ENCODE measurements at places on chromosomes 7 and 10. TPM values are rescaled to one million over a fixed set of nuclear protein-coding genes. Genes with fewer than 3 reads are reported as not detected.

Gene RNF32
- total RNA-seq = 1.2 TPM

Gene CXCL12
- 51.4 TPM for total RNA-seq

Gene NEUROD6
- total RNA-seq = not detected

Gene SH2B2
- 18.7 TPM for total RNA-seq

Gene CLCN1
- 0.33 TPM for total RNA-seq

Gene RPEL1
- not detected for total RNA-seq

Gene PITX3
- 0.54 TPM for total RNA-seq

Gene C7orf57
- 0.56 TPM for total RNA-seq

- H3K27me3 ChIP-seq = 0 out of 2 replicates have a peak, but pooled peaks cover 2% of the 10 kb centered on the region
- H3K4me3 ChIP-seq = no peak overlapping the region
- H3K27ac ChIP-seq = no peak overlapping the region
- no peak for DNase-seq
- no peaks in the 10 kb centered on the region for H3K36me3 ChIP-seq
These were observed 84.3 kb downstream of the ARHGAP22 start for GRCh38 chr10:48520594-48520993.

DNA sequence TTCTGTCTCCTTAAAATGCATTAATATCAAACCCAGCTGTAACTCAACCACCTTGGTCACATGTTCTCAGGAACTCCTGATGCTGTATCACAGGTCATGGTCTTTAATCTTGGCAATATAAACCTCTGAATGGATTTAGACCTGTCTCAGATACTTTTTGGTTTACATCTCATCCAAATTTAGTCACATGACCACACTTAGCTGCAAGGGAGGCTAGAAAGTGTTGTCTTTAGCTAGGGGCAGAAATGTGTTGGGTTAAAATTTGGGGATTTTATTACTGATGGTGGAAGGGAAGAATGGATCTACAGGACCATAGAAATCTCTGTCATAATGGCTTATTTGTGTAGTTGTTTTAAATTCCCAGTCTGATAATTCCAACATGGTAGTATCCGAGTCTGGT lies 29.6 kb upstream of the IL15RA start:
- no peak overlapping the region for H3K4me3 ChIP-seq
- H3K36me3 ChIP-seq = no peaks in the 10 kb centered on the region
- peaks cover 1% of the 10 kb centered on the region for H3K4me1 ChIP-seq
- H3K27me3 ChIP-seq = no peaks in the 10 kb centered on the region
- no peak for DNase-seq

DNA sequence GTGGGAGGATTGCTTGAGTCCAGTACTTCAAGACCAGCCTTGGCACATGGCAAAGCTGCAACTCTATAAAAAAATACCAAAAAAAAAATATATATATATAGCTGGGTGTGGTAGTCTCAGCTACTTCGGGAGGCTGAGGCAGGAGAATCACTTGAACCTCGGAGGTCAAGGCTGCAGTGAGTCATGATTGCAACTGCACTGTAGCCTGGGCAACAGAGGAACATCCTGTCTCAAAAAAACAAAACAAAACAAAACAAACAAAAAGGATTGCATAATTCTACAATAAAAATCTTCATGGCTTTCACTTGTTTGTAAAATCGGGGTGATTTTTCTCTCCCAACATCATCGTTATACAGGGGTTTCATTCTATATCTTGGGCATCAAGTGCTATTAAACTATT lies 35.1 kb downstream of the GUSB start:
- H3K36me3 ChIP-seq = no peaks in the 10 kb centered on the region
- no peak for DNase-seq
- no peaks in the 10 kb centered on the region for H3K4me1 ChIP-seq
- H3K4me3 ChIP-seq = no peak overlapping the region
- no peak overlapping the region for H3K27ac ChIP-seq
- H3K27me3 ChIP-seq = no peaks in the 10 kb centered on the region

DNA sequence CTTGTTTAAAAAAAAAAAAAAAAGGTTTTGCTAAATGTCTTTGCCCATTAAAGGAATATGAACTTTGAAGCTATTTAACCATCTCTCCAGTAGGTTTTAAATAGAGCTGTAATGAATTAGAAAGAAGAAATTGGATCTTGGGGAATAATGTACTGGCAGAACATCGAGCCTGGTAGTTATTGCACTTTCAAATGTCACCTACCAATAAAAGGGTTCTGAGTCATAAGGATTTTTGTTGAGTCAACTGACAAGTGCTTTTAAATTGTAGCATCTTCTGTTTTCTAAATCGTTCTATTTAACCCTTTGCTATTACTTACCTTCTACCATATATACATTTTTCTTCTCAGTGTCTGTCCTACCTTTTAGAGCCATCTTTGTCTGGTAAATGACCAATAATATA lies 10.7 kb downstream of the CUTC start:
- DNase-seq = no peak
- no peak overlapping the region for H3K27ac ChIP-seq
- H3K4me3 ChIP-seq = no peak overlapping the region
- no peaks in the 10 kb centered on the region for H3K27me3 ChIP-seq

DNA sequence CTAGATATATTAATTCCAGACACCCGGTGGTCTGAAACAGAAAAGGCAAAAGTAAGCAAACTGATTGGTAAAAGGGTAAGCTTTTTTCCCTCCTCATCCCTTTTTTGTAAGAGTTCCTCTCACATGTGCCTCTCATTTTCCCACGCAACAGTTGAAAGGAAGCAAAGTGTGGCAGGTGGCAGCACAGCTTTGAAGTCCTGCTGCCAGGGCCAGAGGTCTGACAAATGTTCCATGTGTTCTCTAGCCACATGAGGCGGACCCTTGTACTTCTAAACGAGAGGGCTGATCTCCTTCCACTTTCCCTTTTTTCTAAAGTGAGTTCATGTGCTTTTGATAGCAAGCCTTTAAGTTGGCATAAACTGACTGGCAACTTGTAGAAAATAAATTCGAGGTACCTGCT lies 217.5 kb downstream of the POLR1F start:
- H3K36me3 ChIP-seq = no peaks in the 10 kb centered on the region
- no peak overlapping the region for H3K4me3 ChIP-seq
- no peaks in the 10 kb centered on the region for H3K4me1 ChIP-seq
- no peak overlapping the region for H3K27ac ChIP-seq
- DNase-seq = no peak

- H3K27me3 ChIP-seq = no peaks in the 10 kb centered on the region
- H3K4me1 ChIP-seq = no peaks in the 10 kb centered on the region
- no peak for DNase-seq
- H3K36me3 ChIP-seq = no peaks in the 10 kb centered on the region
These were observed 74.6 kb downstream of the PAXIP1 start for GRCh38 chr7:154928136-154929005.

DNA sequence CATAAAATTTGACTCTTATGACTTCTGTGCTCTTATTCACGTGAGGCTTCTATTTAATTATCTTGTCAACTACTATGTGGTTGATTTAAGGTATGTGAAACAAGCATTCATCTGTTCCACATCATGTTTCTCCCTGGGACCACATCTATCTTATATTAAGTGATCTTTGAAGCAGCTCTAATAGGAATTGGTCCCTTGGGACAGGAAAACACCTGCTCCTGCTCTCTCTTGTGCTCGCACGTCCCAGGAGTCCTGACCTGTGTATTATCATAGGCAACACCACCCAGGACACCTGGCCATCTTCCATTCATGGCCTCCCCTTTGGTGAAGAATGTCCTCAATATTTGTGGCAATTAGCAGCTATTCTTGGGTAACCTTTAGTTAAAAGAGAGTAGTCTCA lies 269.2 kb downstream of the NRG3 start:
- H3K4me1 ChIP-seq = no peaks in the 10 kb centered on the region
- no peak for DNase-seq
- H3K4me3 ChIP-seq = no peak overlapping the region
- H3K27ac ChIP-seq = no peak overlapping the region

GRCh38 chr7:92685136-92686042 lies 95.2 kb upstream of the FAM133B start:
- no peak for DNase-seq
- peaks cover 9% of the 10 kb centered on the region for H3K27me3 ChIP-seq
- peaks cover 1% of the 10 kb centered on the region for H3K4me1 ChIP-seq
- no peak overlapping the region for H3K4me3 ChIP-seq

DNA sequence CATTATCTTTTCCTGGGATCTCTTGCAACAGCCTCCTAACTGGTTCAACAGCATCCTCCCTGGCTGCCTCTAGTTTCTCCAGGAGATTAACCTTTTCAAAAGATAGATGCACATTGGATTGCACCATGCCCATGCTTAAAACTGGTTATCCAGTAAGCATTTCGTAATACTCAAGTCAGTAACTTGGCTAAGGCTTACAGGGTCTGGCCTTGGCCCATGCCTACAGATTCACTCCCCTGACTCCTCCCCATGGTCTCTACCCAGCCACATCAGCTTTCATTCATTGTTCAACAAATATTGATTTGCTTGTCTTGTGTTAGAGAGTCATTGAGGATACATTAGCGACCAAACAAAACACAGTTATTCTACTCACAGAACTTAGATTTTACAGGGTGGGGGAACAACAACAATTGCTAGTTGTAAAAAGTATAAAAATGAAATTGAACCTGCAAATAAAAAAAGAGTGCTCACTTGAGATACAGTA lies 1.8 kb upstream of the KIF20B start:
- no peak overlapping the region for H3K4me3 ChIP-seq
- no peak for DNase-seq
- no peaks in the 10 kb centered on the region for H3K36me3 ChIP-seq
- no peak overlapping the region for H3K27ac ChIP-seq
- peaks cover 3% of the 10 kb centered on the region for H3K4me1 ChIP-seq

- no peaks in the 10 kb centered on the region for H3K36me3 ChIP-seq
- H3K27ac ChIP-seq = no peak overlapping the region
- no peak overlapping the region for H3K4me3 ChIP-seq
- DNase-seq = no peak
These were observed 10.7 kb downstream of the CALD1 start for GRCh38 chr7:134789967-134790685.

- no peak overlapping the region for H3K4me3 ChIP-seq
- H3K27ac ChIP-seq = no peak overlapping the region
- no peaks in the 10 kb centered on the region for H3K27me3 ChIP-seq
- DNase-seq = no peak
These were observed 168.8 kb downstream of the TMEM26 start for GRCh38 chr10:61284222-61284890.

DNA sequence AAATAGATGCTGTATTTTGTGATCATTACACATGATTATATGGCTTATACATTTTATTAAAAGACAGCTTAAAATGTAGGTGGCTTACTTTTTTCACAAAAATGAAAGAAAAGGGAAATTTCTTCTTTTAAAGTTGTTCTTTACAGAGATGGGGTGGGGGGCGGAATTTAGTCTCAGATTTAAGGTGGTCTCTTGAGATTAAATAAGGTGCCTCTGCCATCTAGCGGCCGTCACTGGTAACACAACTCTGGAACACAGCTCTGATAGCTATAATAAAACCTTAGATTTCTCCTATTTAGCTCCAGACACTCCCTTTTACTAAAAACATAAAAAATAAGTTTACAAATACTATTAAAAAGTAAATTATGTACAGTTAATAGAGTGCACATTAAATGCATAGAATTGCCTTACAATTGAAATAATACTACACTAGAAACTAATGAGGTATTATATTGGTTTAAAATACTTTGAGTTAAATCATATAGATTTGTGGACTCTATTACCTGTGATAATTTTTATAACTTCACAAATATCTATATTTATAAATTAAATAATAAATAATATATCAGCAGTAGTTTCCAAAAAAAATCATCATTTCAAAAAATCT lies 210.9 kb downstream of the DGKB start:
- H3K4me3 ChIP-seq = no peak overlapping the region
- no peaks in the 10 kb centered on the region for H3K4me1 ChIP-seq
- H3K27me3 ChIP-seq = no peaks in the 10 kb centered on the region
- H3K27ac ChIP-seq = no peak overlapping the region
- peak; percentile 75 for DNase-seq

GRCh38 chr10:95560278-95561176 lies 644 bp downstream of the SORBS1 start:
- no peak for DNase-seq
- H3K4me1 ChIP-seq = peaks cover 30% of the 10 kb centered on the region
- no peaks in the 10 kb centered on the region for H3K36me3 ChIP-seq
- no peak overlapping the region for H3K27ac ChIP-seq
- no peaks in the 10 kb centered on the region for H3K27me3 ChIP-seq
- H3K4me3 ChIP-seq = peak overlapping the region; percentile 78

DNA sequence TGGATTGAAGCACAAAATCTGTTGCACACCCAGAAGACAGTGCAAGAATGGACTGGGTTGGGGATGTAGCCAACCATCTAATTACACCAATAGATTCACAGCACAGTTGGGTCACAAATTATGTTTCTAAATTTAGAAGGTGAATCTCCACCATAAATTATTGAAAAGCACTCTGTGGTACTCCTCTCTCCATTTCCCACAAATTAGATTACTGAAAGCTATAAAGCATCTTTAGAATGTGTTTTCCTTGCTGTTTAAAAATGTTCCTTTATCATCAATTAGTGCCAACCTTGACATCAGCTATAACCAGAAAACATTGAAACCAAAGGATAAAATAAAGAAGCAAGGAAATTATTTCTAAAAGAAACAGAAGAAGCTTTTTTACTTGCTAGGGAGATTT lies 39.9 kb upstream of the HDAC9 start:
- H3K36me3 ChIP-seq = no peaks in the 10 kb centered on the region
- no peaks in the 10 kb centered on the region for H3K4me1 ChIP-seq
- DNase-seq = no peak
- H3K4me3 ChIP-seq = no peak overlapping the region
- no peaks in the 10 kb centered on the region for H3K27me3 ChIP-seq

DNA sequence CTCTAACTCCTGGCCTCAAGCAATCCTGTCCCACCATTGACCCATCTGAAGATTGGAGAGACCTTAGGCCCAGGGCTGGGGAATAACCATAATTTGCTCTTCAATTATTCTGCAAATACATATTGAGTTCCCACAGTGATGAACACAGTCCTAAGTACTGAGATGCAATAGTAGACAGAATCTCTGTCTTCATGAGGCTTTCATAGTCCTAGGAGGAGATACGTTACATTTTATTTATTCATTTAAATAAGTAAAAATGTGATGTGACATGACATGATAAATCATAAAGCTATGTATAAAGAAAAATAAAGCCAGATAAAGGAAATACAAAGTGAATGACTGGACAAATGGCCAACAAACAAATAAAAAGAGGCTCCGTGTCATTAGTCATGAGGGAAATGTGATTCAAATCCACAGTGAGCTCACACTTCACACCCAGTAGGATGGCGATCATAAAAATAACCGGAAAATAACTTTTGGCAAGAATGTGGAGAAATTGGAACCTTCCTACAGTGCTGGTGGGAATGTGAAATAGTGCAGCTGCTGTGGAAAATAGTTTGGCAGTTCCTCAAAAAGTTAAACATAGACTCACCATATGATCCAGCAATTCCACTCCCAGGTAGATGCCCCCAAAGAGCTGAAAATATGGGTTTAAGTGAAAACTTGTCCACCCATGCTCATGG lies 52.1 kb upstream of the JCAD start:
- no peaks in the 10 kb centered on the region for H3K36me3 ChIP-seq
- H3K4me3 ChIP-seq = no peak overlapping the region
- no peak overlapping the region for H3K27ac ChIP-seq
- peaks cover 3% of the 10 kb centered on the region for H3K4me1 ChIP-seq
- DNase-seq = no peak

DNA sequence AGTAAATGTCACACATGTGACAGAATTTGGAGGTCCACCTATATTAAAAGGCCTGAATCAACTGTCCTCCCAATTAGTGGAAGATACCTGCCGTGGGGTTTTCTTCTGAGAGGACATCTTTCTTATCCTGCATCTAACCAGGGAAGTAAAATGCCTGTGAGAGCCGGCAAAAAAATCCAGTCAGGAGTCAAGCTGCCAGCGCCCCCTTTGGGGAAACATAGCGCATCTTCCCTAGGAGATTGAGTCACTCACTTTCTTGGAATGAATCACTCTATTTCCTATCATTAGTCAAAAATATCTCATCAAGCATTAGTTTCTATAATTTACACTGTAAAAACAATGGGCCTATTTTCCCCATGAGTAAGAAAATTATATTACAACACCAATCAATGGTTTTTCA lies 66.4 kb upstream of the ANK3 start:
- H3K27ac ChIP-seq = no peak overlapping the region
- no peaks in the 10 kb centered on the region for H3K36me3 ChIP-seq
- peak; percentile 68 for DNase-seq
